ENCODE measurements at places on chromosomes 6 and 20.

GRCh38 chr20:18360635-18361034 is 72.3 kb downstream of the ZNF133 start:
- DNase-seq, result no peak

GRCh38 chr6:49551866-49552129 is 1.3 kb downstream of the C6orf141 start:
- no peak for DNase-seq

DNA sequence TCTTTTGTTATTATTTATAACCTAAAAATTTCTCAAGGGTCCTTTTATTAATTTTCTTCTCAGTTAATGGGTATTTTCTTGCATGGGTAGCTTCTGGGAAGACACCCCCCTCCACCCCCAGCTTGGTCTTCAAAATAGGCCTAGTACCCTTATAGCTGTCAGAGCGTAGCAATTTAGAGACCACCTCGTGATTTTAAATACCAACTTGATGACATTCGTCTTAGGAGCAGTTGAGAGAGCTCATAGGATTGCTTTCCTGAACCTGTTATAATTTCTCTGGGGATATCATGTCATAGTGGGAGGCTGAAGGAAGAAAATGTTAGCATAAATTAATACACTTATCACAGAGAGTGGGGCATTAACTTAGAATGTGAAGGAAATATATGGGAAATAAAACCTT is 83.1 kb upstream of the MLIP start:
- DNase-seq, result no peak

- DNase-seq, result peak; percentile 3
Observed at GRCh38 chr6:154039231-154039842, at the start of gene OPRM1. Gene OPRM1 (plus strand): TSS chr6:154039240. CDS start chr6:154039545, 305 bp downstream.

DNA sequence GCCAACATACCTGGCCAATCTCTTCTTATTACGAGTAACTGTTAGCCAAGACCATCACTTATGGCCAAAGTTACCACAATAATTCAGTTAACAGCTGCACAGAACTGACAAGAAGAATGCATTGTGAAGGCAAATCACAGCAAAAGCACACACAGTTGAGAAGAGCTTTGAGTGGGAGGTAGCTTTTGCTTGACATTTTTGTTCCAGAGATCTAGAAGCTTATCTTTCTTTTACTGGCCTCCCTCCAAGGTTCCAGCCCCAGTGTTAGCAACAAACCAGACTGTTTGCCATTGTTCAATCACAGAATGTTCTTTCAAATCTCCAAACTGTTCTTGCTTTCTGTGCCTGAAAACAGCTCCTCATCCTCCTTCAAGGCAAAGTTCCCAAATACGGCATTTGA is 35.9 kb upstream of the IRAK1BP1 start:
- DNase-seq, result no peak

DNA sequence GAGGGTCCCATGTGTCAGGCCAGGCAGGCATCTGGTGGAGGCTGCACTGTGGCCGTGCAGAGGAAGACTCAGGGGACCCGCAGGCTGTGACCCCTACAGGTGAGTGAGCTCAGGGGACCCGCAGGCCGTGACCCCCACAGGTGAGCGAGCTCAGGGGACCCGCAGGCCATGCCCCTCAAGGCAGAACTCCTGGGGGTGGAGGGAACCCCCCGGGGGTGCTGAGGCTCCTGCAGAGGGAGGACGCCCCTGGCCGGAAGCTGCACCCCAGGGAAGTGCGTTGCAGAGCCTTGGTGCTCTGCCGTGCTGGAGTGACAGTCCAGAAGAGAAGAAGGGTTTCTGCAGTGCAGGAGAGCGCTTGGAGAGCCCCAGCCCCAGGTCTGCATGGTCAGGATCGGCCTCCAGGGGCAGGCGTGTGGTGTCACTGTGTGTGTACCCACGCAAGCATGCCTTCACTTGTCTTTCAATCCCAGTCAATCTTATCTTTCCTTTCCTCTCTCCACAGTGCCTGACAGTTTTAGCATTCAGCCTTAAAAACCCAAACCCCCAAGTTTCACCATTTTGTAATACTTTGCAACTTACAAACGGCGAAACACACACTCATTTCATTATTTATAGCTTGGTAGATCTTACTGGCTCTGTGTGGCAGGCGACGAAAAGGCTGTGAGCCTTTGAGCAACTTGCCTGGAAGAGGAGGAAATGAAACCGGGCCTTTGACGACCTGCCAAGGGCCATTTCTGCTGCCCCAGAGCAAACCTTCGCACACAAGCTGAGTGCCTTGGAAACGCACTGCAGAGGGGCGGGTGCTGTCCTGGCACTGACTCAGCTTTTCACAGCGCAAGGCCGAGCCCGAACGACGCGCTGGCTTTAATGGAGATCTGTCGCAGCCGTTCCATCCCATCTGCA is 101.4 kb upstream of the AGPAT4 start:
- DNase-seq, result no peak

DNA sequence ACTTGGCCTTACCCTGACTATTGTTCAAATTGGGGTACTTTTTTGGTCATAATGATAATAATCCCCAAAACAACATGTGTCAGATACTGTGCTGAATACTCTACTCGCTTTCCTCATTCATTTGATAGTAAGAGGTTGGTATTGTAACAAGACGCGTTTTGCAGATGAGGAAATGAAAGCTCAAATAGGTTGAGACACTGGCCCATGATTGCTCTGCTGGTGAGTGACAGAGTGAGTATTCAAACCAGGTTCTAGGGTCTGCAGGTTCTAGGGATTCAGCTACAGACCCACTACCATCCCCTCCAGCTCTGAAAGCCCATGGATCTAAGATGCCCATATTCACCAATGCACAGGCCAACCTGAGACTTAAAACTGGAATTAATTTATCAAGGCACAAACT is 1.3 kb upstream of the ENPP4 start:
- DNase-seq, result no peak

DNA sequence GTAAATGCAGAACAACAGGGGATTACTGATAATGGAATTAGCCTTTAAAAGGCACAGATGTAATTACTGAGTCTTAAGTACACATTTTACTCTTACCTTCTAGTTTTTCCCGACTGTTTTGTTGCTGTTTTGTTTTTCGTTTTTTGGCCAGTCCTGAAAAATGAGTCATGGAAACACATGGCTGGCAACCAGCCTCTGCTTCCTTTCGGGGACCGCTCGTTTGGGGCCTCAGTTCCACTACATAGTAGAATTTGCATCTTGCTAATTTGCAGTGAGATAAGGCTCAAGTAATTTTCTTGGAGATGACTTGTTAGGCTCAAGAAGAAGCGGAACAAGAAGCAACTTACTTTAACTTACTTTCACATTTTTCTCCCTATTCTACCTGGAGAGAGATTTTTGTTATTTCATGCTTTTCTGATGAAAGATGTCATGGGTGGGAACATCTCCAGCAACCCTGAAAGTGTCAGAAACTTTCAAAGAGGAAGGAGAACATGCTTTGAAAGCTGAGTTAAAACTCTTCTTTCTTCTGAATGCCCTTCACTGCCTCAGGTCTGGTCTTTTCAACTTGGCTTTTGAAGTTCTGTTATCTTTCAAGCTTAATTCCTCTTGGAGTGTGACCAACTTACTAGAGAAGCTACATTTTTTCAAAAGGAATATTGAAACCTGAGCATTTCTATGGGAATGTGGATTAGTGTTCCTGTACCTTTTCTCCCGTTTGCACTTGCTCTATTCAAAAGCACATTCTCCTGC is 71.5 kb upstream of the HDAC2 start:
- DNase-seq, result no peak

DNA sequence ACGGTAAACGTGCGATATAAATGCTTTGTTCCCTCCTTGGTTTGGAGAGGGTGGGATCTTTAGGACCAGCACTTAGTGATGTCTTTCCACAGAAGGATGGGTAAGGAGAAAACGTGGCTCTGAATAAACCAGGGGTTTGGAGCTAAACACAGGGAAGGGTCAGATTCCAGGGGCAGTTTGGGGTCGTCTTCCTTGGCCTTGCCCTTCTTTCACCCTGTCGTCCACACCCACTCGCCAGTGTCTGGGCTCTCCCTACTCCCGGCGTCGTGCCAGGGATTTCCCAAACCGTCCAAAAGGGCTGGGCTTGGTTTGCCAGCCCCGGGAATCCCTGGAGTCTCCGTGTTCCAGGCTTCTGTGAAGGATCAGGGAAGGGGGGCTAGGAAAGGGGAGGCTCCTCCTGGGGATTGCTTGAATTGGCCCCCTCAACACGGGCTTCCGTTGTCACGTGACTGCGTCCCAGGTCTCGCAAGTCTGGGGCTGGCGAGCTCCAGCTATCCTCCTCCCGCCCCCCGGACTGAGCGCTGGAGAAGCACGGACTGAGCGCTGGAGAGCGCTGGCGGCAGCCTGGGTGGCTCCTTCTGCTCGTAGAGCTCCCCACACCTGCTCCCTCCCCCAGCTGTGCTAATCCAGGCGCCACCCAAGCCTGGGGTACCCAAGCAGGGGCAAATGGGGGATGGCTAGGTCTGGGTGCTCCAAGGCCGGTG is 9.4 kb upstream of the ARMC12 start:
- no peak for DNase-seq

DNA sequence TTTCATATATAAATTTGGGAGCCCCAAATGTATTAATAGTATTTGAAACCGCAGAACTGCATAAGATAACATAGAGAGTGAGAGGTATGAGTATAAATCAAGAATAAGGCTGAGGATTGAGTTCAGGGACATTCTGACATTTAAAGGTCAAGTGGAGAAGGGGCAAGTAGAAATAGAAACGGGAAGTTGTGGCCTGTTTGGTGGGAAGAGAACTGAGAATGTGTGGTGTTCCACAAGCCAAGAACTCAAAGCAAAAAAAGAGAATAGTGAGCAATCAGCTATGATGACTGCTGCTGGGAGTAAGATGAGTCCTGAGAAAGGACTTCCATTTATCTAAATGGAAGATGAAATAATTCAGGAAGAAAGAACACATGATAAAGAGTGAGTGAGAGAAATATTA is 418.4 kb downstream of the CD109 start:
- DNase-seq, result no peak

Data from activated T-helper 1 cell treated with anti-CD3 and anti-CD28 coated beads, Interleukin-12 subunit alpha, Interleukin-12 subunit beta, Interleukin-2, Interleukin-4 antibody, amounts not matched to agents 30 ng/mL and 10 ng/mL and 1 ng/mL, durations not matched to agents 14 hours and 24 hours and 36 hours (primary cell).